ENCODE measurements at places on chromosomes 2 and 18.
A peak's percentile ranks its signal among the peaks of the same experiment; 100 is the strongest.

GRCh38 chr2:214367171-214367570 lies 43.7 kb upstream of the VWC2L start:
- DNase-seq: no peak

DNA sequence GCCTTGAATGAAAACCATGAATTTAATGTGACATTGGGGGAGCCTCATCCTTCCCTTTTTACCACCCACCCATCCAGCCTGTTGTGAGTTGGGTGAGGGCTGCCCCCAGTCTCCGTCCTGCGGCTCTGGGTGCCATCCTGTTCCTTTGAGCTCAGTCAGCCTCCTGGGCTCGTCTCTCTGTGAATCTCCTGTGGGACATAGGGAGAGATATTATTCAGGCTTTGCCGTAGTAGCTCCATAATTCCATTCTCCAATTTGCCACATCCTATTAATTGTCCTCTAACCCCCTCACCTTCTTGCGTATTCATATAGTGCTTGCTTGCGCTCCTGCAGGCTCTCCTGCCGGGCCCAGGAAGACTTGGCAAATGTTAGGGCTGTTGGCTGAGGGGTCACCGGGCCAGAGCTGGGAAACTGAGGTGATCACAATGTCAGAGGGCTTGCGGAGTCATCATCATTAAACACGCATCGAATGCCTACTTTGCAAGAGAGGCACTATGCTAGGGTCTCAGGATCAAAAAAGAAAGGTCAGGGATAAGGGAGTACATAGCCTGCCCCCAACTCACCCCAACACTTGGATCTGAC lies 709 bp upstream of the DQX1 start:
- DNase-seq: no peak

GRCh38 chr18:33517950-33518349 lies 60.1 kb upstream of the ASXL3 start:
- no peak for DNase-seq

DNA sequence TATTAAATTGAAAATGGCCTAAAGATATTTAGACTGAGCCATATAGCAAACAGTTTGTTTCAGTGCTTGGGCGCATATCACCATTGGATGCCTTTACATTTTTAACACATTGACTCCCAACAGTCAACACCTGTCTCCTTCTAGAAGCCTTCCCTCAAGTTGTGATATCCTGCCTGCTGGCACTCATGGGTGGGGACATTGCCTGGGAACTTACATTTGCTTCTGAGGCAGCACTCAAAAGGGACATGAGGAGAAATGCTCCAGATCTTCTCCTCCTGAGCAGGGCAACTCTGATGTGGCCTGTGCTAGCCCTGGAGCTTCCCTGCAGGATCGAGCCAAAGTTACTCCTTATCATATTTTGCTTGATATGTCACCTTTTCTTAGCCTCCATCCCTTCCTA lies 392.2 kb downstream of the CDH7 start:
- no peak for DNase-seq

DNA sequence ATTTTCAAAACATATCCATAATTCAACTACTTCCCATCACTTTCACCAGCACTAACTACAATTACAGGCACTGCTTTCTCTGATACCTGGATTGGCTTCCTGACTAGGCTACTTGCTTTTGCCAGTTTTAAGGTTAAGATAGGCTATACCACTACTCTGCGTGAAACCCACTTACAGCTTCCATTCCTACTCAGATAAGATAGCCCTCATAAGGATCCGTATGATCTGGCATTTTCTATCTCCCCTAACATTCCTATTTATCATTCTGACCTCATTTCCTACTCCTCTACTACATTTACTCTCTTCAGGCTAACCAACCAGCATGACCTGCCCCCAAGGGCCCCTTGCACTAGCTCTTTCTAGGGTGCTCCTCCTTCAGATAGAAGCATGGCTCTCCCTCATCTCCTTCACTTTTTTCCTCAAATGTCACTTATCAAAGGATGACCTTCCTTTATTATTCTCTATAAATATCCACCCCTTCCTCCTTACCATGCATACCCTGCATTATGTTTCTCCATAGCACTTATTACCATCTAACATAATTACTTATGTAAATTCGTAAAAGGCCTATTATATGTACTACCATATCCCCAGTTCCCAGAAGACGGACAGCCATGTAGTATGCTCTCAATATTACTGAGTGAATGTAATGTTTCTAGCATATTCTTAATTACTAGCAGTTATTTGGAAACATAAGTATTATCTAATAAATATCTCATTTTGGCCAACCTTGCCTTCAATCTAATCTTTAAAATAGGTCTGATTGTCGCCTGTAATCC lies 4.4 kb downstream of the TIA1 start:
- DNase-seq: no peak

- no peak for DNase-seq
Observed at GRCh38 chr18:62807396-62807795, 92.1 kb downstream of the PHLPP1 start.

DNA sequence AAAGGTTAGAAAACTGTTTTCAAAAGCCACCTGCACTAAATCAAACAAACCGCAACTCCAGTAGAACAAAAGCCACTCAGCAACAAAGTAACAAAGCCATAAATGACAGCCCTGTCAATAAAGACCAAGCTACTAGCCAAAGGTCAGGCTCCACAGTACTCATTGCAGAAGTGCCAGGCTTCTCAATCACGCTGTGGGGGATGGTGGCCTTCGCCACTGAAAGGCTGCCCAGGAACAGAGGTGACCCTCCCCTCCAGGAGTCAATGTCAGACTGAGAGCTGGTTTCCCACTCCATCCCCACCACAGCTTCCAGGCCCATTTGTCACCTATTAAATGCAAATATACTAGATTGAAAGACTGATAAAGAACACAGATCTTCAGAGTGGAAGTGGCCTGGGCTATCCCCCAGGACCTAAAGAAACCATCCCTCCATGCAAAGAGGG lies 5.9 kb downstream of the ATP8B1 start:
- DNase-seq: no peak

- no peak for DNase-seq
Observed at GRCh38 chr2:227724394-227725039, at the start of gene SCYGR6. TSS of gene SCYGR6 (minus strand) at chr2:227724757. CDS start at chr2:227724757, 0 bp downstream.

- DNase-seq: no peak
Observed at GRCh38 chr18:24322584-24323136, 75.0 kb downstream of the OSBPL1A start.

GRCh38 chr2:152036611-152037469 lies 62.0 kb downstream of the CACNB4 start:
- DNase-seq: peak; percentile 74

- DNase-seq: no peak
Observed at GRCh38 chr2:241811952-241812729, 3.1 kb downstream of the NEU4 start.

DNA sequence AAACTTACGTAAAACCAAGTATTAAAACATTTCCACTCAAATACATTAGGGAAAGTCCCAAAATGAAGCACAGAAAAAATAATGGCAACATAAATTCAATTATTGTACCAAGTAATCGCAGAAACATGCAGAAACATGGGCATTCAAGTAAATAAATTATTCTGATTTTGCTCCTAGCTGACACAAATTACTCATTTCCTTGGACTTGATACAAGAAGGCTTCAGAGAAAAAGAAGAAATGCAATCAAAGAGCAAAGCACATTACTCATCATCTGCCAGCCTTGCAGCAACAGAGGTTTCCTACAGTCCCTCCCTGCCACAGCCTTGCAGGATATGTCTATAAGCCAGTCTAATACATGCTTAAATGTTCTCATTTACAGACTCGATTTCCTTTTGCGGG lies 439.8 kb upstream of the LYPD1 start:
- DNase-seq: peak; percentile 70

- DNase-seq: no peak
Observed at GRCh38 chr2:178420463-178420999, 30.4 kb downstream of the PRKRA start.

DNA sequence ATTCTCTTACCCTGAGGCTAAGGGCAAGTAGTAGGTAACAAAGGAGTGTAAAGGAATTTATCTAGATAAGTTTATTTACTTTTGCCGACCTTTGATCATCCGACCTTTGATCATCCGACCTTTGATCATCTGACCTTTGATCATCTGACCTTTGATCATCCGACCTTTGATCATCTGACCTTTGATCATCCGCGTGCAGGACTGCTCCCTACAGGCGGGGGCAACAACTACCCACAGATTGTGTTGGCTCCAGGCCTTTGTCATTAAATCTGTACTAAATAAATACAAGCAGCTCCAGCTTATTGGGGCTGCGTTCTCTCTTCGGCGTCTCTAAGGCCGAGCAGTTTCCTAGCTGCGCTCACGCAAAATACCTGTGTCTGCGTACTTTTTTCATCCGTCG lies 56.6 kb downstream of the ZNF638 start:
- no peak for DNase-seq

DNA sequence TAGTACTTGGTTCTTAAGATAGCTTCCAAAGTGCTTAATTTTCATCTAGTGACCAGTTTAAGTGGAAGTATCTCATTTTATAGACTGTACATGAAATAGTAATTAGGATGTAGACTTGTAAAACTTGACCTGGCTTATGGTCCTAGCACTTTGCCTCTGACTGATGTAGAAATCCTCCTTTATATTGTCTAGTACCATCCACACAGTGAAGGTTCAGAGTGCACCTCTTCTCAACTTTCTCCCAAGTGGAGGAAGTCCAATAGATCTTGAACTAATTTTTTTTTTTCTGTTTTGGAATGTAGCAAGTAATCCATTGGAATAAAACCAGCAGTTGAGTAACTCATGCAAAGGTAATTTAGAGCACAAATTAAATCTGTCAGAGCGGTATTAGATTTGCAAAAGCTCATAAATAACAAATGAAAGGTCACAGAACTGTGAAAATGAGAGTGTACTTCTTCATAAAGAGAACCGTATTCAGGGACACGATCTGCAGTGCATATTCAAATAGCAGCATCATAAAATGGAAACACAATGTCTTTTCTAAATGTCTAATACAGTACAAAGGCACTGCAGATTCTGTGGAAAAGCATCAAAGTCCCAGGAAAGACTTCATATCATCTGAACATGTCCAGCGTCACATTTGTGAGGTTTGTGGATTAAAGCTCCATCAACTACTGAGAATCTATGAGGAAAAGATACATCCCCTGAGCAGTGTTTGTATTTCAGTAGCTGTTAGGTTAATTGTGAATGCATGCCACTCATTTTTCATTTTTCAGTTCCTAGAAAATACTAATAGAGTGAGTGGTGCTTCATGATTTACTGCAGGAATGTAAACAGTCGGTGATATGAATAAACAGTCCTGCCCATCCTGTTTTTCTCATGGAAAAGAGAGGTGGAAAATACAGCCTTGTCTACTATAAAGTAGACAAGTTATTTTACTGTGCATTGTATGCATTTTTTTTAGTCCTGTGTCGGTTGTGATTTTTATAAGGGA lies 100.7 kb downstream of the LYPD6 start:
- no peak for DNase-seq

- DNase-seq: peak; percentile 28
Observed at GRCh38 chr18:63365876-63366212, 1.2 kb downstream of the KDSR start.

DNA sequence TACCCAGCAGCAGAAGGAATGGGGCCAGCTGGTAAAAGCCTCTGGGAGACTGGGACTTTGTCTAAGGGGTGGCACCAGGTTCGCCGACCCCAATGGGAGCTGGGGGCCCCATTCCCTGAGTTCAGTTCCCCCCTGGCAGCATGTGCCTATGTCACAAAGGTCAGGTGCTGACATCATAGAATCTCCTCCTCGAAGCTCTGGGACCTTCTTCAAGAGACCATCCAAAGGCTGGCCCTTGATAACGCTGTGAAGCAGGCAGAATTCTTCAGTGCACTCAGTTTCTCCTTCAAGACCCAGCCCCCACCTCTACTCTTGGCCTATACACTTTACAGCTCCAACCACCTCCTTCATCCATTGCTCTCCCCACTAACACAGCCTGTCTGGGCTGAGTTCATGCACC lies at the start of gene PRR30:
PRR30 (minus strand) TSS at position 101 of the 400 bp plus-strand sequence. CDS start 1,081 bp downstream, outside the sequence.
- DNase-seq: no peak

GRCh38 chr2:86225581-86225980 lies 26.3 kb downstream of the MRPL35 start:
- no peak for DNase-seq

DNA sequence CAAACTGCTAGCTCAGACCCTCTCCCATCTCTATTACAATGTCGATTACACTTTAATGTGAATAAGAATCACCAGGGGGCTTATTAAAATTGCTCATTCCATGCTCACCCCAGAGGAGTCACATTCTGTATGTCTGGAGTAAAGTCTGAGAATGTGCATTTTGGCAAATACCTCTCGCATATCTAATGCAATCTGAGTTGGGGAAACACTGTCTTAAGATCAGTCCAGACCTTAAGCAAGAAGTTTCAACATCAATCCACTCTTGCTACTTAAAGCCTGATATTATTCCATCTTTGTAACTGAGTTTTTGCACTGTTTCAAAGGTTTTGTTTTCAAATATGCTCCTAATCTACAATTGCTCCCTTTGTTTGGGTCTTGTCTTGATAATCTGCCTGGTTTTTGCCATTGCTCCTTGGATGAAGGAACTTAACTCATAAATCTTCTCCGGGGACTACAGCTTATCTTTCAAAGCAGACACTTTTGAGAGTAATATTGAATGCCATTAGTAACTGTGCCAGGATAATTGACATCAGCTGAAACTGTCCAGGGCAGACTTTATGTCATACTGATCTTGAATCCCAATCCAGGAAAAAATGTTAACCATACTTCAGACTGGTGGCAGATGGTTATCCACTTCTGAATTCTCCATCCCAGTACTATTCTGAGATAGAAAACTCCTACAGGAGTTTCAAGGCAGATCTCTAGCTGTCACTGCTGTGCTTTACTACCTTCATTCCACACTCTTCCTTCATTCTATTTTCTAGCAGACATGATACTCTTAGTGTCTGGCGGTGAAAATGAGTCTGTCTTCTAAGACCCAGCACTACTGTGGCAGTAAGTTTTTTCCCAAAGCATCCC lies 200.9 kb downstream of the ERBB4 start:
- no peak for DNase-seq

DNA sequence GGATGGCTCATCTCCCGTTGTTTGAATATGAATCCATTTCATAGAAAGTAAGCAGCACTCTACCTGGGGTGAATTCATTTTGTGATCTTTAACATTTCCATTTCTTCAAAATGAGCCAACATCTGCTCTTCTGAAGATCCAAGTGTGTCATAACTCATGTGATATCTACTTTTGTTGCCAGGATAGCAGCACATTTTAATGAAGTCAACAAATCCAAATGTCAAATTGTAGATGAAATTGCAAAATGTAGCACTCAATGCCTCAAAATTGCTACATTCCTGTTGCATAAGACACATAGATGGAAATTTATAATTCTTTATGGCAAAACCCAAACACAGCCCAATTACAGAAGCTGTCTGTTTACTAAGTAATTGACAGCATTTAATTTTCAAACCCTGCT lies 360.7 kb downstream of the TMX3 start:
- no peak for DNase-seq

Data from kidney tubule cell (primary cell).